ENCODE measurements at places on chromosomes 11 and 22.

- DNase-seq: no peak
Measured at GRCh38 chr22:33325232-33326004, 267.2 kb upstream of the SYN3 start.

GRCh38 chr22:48049116-48049515 lies 1286.7 kb downstream of the TBC1D22A start:
- DNase-seq: no peak

GRCh38 chr22:19530751-19531150 lies 6.5 kb upstream of the CLDN5 start:
- no peak for DNase-seq

DNA sequence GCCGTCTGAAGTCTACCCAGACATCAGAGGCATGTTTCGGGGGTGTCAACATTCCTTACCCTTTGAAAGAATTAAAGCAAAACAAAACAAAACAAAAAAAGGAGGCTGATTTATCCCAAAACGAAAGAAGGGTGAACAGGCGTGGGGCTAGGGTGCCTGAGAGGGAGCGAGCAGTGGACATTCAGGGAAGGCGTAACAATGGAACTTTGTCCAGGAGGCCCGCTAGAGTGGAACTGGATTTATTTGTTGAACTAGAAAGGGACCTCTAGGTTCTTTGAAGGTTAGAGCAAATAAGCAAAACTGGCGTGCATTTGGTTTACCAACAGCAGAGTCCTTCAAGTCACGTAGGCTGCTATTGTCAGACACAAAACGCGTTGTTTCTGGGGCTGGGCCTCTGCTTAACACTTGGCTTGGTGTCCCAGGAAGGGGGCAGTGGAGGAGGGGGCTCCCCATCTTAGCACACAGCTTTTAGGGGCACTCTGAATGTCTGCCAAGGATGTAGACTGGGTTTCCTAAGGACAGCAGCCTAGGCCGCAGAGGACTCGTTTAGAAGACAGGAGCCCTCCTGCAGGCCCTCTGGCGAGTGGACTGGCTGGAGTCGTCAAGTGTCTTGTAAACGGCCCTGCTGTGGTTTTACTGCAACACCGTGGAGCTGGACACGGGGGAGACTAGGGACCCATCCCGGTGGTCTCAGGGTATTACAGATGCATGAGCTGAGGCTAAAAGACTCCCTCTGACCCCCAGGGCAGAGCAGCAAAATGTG lies 203.7 kb upstream of the SORL1-AS1 start:
- no peak for DNase-seq

DNA sequence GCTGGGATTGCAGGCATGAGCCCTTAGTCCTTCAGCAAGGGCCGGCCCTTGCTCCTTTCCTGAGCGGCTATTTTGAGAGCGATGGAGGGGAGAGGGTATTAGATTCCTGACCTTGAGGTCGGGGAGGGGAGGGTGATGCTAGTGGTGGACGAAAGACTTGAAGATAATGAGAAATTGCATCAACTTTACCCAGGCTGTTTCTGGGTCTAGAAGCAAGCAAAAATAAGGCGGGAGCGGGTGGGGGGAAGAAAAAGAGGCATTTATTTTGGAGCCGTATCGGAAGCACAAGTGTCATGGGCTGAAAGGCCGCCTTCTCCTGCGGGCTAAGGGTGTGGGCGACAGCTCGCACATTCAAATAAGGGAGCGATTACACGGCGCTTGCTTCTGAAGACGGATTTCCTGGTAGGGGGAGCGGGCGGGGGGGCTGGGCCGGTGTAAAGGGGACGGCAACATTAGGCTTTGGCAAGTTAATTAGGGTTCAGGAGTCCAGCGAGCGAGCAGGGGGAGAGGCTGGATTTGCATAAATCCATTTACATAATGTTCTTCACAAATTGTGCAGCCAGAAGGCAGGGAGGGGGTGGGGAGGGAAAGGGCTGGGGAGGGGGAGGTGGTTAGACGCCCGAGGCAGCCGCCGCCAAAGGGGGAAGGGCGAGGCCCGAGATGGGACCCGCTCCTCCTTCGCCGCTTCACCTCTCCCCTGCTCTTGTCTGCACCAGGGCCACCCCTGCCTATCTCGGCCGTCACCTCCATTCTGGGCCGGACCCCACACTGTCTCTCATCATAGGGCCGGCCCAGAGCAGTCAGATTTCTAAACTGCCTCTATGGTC lies 245.9 kb downstream of the MIAT start:
- no peak for DNase-seq

DNA sequence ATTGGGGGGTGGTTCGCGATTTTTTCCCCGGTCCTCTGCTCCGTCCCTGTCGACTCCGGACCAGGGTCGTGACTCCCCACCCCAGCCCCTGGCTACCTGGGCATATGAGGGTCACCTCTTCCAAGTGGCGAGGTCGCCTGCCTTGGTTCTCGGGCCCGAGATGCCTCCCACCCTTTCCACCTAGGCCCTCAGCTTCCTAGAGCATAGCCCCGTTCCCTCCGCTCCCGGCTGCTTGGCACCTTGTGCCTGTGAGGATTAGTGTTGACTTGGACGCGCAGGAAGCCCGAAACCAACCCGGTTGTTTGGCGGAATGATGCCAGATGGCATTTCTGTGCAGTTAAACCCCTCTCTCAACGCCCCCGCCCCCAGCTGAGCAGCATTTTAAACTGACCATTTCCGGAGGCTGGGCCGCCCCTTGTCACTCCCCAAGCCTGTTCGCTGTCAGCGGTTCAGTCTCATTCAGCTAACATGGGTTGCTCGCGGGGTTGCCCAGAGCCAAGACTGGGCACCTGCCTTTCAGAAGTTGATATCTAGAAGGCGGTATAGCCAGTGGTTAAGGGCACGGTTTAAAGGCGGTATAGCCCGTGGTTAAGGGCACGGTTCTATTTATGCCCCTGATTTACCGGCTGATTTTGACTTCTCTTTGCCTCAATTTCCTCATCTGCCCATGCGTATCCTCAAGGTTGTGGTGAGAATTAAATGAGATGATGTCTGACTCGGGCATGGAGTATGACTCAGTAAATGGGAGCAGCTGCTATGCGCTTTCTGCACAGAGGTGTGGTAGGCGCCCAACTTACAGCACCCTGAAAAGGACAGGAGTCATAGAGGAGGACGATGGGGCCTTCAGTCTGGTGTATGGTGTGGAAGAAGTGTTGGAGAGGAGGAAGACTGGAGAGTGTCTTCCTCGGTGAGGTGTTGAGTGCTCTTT lies 639 bp downstream of the INCENP start:
- DNase-seq: no peak

- no peak for DNase-seq
Measured at GRCh38 chr22:44461614-44462013, 36.4 kb downstream of the RTL6 start.

GRCh38 chr11:126172596-126173038 lies 38.8 kb downstream of the RPUSD4 start:
- no peak for DNase-seq

- DNase-seq: peak; percentile 62
Measured at GRCh38 chr22:39316440-39317083, 2.9 kb downstream of the RPL3 start.

DNA sequence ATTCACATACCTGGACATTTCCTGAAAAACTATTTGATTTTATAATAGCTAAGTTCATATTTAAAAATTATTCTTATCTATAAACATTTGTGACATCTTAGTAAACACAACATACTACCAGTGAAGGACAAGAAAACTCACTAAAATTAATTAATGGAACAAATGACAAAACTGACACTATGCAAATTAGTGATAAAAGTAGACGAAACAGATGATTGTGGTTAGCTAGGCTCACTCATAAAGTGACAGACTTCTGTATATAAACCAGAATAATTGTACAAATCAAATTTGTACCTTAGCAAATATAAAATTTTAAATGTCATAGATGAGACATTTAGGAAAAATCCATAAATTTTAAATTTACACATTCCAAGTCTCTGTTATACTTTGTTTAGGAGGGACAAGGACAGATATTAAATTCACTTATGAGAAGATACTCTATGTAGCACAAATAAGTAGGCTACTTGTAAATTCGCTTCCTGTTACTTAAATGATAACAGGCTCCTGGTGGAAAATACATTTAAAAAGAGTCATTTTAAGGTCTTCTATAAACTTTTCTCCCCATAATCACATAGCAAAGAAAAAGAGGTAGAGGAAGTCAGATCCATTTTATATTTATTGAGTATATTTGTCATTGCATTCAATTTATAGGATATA lies 81.2 kb downstream of the KIF18A start:
- no peak for DNase-seq

GRCh38 chr11:71459767-71460320 lies 6.8 kb downstream of the NADSYN1 start:
- DNase-seq: no peak

GRCh38 chr11:19694796-19695345 lies 17.8 kb upstream of the NAV2 start:
- no peak for DNase-seq

DNA sequence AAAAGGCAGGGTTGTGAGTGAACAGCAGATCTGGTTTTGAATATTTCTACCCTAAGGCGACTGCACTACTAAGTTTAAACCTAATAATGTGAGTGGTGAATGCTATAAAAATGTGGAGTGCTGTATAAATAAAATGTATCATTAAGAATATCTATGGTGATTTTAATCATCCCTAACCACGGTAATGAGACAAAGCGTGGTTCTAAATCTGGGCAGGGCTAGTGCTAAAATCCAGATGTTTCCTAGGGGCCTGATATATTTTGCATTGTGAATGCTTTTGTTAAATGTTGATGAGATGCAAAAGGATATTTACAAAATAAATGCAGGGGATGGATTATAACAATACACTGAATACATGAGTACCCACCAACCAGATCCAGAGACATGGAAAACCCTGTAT lies 58.1 kb downstream of the TSPAN18 start:
- no peak for DNase-seq

DNA sequence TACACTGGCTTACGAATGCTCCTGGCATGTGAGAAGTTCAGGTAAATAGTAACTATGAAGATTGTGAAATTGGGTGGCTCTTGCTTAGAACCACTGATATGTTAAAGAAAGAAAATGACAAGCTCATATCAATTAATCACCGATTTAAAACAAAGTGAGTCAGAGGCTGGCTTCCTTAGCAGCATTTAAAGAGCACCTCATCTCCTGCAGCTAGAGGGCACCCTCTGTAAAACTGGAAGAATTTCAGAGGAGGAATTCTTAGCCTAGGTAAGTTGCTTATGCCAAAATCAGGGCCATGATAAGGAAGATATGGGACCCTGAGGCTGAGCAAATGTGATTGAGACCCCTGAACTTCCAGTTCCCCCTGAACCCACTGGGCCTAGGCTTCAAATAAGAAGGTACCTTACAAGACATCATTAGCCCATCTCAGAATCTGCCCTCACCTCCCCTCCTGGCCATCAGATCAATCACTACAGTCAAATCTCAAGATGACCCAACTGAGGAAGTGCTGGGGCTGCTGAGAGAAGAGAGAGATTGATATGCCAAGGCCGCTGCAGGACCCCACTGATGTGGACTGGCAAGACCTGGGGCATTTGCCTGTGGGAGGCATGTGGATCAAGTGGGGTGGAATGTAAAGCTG lies 8.6 kb upstream of the CD3E start:
- DNase-seq: peak; percentile 43

DNA sequence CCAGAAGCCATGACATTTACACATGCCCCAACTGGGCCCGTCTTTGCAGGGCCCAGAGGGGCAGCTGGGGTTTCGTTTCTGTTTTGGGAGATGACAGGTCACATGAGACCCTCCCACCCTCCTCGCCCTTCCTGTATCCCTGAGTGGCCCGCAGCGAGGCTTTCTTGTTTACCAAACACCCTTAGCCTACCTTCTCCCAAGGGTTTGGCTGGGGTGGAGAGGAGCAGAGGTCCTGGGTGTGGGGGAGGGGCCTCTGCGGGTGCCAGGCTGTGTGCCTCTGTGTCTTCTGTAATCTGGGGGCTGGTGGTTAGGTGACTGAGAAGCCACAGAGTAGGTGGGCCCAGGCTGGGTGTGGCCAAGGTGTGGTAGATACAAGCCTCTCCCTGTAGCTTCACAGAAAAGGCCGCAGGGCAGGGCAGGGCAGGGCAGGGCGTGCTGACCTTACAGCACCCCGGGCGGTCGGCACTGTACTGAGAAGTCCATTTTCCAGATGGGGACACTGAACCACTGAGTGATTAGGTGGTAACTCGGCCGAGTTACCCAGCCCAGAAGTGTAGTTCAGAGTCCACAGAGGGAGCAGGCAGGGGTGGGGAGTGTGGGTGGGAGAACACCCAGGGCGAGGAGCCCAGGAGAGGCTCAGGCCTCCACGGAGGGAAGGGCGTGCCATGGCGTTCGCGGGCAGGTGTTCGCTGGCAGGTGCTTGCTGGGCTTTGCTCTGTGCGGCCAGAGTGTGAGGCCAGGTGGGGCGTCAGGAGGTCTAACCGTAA lies 8.7 kb downstream of the PRR5 start:
- DNase-seq: no peak

GRCh38 chr11:112841729-112842128 lies 119.5 kb upstream of the NCAM1 start:
- DNase-seq: no peak

DNA sequence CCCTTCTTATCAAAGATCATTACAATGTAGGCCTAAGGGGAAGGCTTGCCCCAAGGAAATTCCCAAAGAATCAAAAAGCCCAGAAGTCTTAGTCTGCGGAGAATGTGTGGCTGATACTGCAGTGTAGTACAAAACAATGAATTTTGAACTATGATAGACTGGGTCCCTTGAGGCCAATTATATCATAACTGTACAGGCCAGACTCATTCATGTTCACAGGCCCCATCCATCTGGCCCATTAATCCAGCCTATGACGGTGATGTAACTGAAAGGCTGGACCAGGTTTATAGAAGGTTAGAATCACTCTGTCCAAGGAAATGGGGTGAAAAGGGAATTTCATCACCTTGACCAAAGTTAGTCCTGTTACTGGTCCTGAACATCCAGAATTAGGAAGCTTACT lies 35.2 kb downstream of the IGLL1 start:
- no peak for DNase-seq

GRCh38 chr11:59114344-59114743 lies 7.3 kb downstream of the FAM111B start:
- DNase-seq: no peak

GRCh38 chr11:72259490-72259889 lies 15.5 kb upstream of the PHOX2A start:
- no peak for DNase-seq

DNA sequence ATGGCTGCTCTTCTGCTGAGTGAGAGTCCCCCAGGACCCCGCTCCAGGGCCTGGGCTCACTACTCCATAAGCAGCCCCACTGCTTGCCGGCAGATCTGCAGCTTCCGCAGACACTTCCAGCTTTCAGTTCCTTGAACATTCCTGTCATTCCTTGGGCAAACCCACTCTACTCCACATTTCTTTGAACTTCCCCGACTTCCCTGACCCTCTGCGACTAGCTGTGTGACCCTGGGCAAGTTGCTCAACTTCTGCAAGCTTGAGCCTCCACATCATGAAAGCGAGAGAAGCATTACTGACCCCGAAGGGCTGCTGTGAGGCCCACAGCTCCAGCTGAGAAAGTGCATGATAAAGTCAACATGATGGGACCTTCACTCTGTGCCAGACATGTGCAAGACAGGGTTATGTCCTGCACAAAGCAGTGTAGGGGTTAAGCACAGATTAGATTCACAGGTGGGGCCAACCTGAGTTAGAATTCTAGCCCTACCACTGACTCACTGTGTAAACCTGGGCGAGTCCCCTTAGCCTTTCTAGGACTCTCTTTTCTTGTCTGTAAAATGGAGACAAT lies 51.8 kb downstream of the THAP12 start:
- DNase-seq: no peak
